ENCODE measurements at places on chromosomes 16 and 17.

DNA sequence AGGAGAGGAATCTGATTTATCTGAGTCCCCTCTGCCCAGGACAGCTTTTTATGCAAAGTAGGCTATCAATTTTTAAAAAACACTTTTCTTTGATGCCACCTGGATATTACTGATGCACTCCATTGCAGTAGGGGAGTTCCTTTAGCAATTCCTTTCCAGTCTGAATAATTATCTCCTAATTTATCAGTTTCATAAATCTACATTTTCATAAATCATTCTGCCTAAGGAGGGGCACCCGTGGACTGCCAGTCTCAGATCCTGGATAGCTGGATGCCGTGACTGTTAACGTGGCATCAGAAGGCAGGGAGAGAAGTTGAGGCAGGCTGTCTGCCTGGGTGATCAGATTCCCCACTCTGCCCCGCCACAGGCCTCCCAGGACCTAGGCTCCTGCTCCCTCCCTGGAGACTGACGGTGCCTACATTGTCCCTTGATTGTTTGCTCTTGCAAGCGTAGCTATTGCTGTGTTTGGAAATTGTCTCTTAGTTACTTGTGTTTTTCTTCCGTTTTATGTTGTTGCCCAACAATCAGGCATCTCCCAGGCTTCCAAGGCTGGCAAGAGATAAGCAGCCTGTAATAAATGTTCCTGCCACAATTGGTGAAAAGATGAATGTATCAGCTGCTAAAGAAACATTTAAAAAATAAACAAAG, 75.2 kb downstream of the KATNIP start:
- peak; percentile 87 for DNase-seq

GRCh38 chr16:82081264-82081663, 46.2 kb downstream of the HSD17B2 start:
- no peak for DNase-seq

DNA sequence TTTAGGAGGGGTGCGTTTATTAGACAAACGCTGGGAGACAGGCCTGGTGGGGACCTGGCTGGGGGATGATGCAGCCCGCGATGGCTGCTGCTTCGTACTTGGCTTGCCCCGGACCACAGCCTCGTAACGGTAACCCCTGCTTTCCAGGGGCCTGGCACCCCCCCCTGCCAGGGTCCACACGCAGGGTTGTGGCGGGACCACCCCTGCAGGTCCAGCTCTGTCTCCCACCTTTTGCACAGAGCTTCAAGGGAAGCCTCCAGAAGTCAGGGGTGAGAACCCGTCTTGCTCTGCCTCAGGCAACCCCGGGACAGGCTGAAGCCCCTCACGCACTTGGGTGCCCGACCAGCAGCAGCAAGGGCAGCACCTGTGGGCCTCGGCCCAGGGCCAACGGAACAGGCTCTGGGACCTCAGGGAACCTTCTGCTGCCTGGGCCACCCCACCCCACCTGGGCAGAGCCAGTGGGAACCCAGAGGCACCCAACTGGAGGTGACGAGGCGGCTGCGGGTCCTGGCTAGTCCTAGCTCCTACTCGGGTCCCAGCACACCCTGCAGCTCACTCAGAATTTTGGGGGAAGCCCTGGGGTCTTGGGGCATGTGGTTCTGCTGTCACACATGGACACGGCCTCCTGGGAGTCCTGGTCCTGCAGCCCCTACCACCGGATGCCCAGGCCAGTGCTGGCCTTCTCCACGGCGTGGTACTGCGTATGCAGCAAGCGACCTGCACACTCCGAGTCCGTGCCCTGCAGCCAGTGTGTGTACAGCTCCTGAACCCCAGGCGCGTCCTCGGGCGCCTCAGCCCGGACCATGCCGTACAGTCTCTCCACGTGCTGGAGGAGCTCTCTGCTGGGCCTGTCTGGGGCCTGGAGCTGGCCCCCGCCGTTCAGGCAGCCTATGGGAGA, 3.1 kb downstream of the HAGHL start:
- DNase-seq, result no peak

DNA sequence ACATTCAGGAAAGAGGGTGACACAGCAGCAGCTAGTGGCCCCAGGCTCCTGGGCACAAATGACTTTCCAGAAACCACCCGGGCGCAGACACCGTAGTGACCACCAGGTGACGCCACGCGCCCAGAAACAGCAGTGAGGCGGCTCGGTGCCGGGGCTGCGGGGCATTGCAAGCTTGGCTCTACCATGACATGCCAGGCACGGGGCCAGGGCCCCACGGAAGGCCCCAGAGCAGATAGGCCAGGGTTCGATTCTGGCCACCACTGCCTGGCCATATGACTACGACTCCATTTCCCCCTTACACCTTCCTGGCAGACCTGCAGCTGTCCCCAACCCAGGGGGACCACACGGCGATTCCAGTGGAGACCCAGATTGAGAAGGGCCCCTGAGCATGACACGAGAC, 6.7 kb downstream of the RHBDF1 start:
- DNase-seq, result peak; percentile 77

GRCh38 chr17:55930291-55930809, 179.5 kb downstream of the PCTP start:
- DNase-seq, result no peak

- peak; percentile 95 for DNase-seq
Measured at GRCh38 chr17:73340093-73340596, 28.3 kb upstream of the CDC42EP4 start.

DNA sequence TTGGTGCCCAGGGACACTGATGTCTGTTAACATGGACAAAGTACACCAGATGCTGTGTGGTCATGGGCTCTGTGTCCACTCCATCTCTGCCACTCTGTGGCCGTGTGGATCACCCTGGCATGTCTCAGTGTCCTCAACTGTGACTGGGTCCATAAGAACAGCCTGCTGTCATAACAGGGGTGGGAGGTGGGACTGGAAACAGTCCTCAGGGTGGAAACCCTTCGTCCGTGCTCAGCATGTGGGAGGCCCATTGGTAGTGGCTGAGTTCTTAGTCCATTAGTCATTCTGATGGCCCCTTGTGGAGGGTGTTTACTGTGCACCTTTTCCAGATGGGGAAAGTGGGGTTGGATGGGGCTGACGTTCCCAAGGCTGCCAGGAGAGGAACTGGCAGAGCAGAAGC, 12.8 kb downstream of the FLYWCH2 start:
- DNase-seq, result peak; percentile 31

DNA sequence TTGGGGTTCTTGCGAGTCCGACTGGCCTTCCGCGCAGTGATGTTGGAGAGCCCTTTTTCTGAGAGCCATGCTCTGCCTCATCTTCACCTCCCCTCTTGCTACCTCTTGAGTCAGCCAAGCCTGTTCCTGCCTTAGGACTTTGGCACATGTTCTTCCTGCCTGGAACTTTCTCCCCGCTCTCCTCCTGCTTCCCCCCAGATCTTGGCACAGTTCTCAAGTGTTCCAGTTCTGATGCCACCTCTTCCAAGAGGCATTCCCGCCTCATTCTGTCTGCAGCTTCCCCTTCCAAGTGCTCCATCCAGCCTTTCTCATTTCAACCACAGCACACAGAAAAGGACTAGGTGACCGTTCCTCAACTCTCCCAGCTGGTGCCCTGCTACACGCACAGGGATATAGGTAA, 7.7 kb downstream of the AKAP1 start:
- DNase-seq, result no peak

GRCh38 chr16:3479654-3480216, 15.6 kb downstream of the C16orf90 start:
- DNase-seq, result no peak

DNA sequence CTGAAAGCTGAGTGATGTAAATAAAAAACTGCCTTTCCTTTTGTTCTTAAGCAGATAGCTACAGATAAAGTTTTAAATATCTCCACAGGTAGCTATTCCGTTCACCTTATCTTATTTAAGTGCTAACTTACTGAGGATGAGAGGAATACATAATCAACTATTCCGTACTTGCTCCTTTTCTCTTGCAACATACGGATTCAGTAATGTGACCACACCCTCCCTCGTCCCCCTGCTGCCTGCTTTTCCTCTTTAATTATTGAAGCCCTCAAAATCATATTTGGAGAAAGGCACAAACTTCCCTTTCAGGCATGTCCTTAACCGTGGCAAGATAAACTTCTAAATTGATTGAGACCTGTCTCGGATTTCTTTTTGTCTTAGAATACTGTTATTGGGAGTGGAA, 101.4 kb downstream of the MAP2K4 start:
- DNase-seq, result no peak

GRCh38 chr16:12158428-12158827, 181.9 kb downstream of the SNX29 start:
- peak; percentile 53 for DNase-seq

- DNase-seq, result no peak
Measured at GRCh38 chr16:78258375-78259065, 159.1 kb downstream of the WWOX start.

GRCh38 chr17:10683853-10684252, 13.5 kb downstream of the SCO1 start:
- peak; percentile 59 for DNase-seq

- DNase-seq, result peak; percentile 38
Measured at GRCh38 chr16:4176906-4177417, 60.7 kb upstream of the ADCY9 start.

- DNase-seq, result no peak
Measured at GRCh38 chr17:67245694-67246402, 852 bp upstream of the HELZ start.

- peak; percentile 53 for DNase-seq
Measured at GRCh38 chr16:86676254-86676670, 97.9 kb downstream of the FOXL1 start.
